ENCODE measurements at places on chromosomes 11 and 22.

- no peak for DNase-seq
Measured at GRCh38 chr11:40134820-40135570, 1324.5 kb downstream of the LRRC4C start.

GRCh38 chr11:2701230-2701629 lies 1.4 kb upstream of the KCNQ1OT1 start:
- DNase-seq = no peak

- no peak for DNase-seq
Measured at GRCh38 chr22:50184004-50184901, 1.5 kb upstream of the TRABD start.

GRCh38 chr11:3134651-3135480 lies 30.2 kb downstream of the OSBPL5 start:
- no peak for DNase-seq

DNA sequence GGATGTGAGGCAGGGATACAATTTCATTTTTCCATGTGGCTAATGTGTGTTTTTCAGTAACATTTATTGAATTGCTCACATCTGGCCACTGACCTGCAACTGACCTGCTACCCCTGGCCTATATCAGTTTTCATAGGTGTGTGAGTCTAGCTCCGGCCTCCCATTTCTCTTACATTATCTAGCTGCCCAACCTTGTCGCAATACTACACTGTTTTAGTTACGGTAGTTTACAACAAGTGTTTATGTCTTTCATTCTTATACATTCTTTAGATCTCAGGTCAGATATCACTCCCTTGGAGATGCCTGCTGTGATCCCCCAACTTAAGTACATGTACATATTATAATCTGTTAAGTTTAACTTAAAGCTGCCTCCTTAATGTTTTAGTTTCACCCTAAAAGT lies 2.3 kb upstream of the CYB5R2 start:
- DNase-seq = no peak

GRCh38 chr11:133904818-133905515 lies 51.8 kb downstream of the IGSF9B start:
- no peak for DNase-seq

GRCh38 chr11:111785076-111785475 lies 18.9 kb upstream of the PPP2R1B start:
- DNase-seq = no peak

DNA sequence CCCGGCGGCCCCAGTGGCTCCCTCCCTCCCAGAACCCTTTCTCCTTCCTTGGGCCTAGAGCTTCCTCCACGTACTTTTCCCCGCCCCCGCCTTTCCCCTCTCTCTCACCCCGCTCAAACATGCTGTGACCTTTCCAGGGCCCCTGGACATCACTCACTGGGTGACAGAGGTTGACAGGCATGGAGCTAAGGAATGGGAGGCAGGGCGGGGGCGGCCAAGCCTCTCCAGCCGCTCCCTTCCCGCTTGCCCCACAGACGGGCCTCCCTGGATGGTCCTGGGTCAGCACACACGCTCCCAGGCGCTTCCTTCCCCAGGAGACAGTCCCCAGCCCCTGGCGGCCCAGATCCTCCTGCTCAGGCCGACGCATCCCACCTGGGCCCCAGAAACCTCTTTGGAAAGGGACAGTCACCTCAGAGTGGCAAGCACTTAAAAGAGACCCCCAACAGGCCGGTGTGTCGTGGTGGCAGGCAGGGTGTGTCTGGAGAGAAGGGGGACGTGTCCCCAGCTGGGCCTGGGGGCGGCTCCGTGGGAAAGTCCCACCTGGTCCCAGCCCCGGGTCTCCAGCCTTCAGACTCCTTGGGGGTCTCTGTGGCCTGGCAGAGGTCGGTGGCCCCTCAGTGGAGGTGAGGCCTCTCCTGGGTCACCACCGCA lies 8.8 kb downstream of the H19 start:
- DNase-seq = no peak

DNA sequence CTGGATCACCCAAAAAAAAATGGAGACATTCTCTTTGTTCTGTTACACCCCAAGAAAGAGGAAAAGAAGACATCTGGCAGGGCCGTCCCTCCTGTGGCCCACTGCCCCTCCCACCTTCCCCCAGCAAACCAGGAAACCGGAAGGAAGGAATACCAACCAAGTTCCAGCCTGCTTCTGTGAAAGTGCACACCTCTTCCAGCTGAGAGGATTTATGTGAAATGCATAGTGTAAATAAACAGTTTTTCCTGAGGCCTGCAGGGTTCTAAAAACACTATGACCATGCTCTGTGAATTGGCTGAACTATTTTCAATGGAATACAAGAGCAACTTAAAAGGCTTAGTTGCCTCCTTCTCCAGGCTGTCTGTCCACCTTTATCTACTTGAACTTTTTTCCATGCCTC lies 50.0 kb upstream of the CHST1 start:
- DNase-seq = no peak

DNA sequence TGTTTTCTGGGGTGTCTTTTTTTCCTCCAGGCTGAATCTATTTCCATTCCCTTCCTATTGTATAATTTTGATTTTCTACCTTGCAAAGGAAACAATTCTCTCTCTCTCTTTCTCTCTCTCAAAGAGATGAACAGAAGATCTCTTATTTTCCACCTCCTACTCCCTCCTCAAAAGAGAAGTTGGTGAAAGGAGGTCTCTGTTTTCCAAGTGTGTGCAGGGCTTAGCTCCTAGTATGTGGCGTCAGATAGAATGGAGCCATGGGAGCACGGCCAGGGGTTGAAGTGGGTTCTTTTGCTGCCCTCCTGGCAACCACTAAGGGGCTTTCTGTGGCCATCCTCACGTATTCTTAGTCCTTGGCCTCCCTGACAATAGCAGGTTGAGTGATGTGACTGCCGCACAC lies 480 bp downstream of the TRIM34 start:
- no peak for DNase-seq

GRCh38 chr22:44000123-44000522 lies 24.0 kb upstream of the PARVB start:
- no peak for DNase-seq

DNA sequence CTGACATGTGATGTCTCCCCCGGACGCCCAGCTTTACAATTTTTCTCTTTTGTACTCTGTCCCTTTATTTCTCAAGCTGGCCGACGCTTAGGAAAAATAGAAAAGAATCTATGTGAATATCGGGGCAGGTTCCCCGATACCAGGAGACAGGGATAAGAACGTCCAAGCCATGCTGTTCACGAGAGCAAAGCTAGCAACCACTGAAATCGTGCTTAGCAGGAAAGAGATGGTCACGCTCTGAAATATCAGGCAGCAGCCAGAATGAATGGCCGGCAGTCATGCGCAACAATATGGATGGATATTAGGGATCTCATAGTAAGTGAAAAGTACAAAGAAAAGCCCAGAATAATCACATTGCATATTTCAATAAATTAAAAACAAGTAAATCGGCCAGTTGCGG lies 3.5 kb downstream of the CRYBB1 start:
- no peak for DNase-seq

DNA sequence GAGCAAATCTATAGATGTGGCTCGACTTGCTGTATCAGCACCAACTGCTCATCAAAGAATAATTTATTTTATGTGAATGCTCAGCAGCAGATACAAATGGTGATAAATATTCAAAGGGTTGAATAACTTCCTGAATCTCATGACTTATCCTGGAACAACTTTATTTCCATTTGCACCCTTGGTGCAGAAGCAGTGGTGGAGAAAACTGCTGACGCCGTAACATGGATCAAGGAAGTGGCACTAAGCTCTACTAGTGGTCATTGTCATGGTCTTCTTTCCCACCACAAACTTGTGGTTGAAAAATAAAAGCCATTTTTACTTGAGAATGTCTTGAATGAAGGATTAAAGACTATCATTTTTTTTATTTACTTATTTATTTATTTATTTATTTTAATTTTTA lies 14.6 kb downstream of the MARK2 start:
- DNase-seq = no peak

- no peak for DNase-seq
Measured at GRCh38 chr11:103358251-103358650, 249.0 kb downstream of the DYNC2H1 start.
